ENCODE measurements at places on chromosomes 7 and 10.

DNA sequence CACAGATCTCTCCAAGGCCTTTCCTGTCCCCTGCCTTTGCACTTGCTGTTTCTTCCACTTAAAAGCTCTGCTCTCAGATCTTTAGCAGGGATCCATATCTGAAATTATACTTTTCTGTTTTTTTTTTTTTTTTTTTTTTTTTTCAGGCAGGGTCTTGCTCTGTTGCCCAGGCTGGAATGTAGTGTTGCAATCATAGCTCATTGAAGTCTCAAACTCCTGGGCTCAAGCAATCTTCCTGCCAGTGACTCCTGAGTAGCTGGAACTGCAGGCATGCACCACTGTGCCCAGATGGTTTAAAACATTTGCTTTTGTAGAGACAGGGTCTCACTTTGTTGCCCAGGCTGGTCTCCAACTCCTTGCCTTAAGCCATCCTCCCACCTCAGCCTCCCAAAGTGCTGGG, 5.0 kb upstream of the TSPAN15 start:
- DNase-seq: no peak

GRCh38 chr7:79452032-79452494, 1.4 kb downstream of the MAGI2 start:
- no peak for DNase-seq

- no peak for DNase-seq
Observed at GRCh38 chr7:47326220-47326619, 255.7 kb downstream of the TNS3 start.

DNA sequence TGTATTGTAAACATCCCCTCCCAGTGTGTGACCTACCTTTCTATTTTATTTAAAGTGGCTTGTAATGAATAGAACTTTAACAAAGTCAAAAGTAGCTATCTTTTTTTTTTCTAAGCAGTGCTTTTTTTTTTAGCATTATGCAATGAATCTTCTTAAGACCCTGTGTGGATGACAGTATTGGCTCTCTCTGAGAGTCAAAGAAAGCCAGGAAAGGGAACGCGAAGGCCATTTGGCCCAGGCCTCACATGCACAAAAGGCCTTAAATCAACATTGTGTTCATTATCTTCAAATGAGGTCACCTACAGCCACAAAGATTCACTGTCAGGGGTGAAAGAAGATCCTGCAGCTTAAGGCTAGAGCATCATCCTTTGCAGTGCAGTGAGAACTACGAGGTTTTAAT, 721.5 kb downstream of the GRID1 start:
- no peak for DNase-seq

GRCh38 chr10:4754143-4754542, 71.9 kb upstream of the AKR1E2 start:
- no peak for DNase-seq

GRCh38 chr10:77925795-77926565, 575 bp downstream of the DLG5 start:
- no peak for DNase-seq

DNA sequence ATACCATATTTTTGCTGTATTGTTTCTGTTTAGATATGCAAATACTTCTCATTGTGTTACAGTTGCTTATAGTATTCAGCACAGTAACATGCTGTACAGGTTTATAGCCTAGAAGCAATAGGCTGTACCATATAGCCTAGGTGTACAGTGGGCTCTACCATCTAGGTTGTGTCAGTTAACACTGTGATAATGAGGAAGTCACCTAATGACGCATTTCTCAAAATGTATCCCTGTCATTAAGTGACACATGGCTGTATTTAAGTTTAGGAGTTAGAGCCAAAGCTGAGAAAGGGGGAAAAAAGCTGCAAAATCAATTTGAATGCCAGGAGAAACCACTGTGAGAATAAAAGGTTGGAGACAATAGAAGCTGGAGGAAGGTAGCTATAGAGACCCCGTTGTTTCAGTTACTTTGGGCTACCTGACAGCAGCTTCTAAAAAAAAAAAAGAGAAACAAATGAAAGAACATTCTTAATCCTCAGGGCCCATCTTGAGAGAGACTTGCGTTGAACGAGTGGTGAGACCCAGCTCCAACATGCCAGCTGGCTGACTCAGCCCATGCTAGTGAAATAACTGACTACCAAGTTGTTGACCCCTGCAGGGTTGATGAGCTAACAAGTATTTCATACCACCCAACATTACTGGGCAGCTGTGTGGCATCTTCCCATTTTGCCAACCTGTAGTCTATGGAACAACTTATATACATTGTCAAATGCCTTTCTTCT, 8.7 kb downstream of the STARD3NL start:
- DNase-seq: no peak

DNA sequence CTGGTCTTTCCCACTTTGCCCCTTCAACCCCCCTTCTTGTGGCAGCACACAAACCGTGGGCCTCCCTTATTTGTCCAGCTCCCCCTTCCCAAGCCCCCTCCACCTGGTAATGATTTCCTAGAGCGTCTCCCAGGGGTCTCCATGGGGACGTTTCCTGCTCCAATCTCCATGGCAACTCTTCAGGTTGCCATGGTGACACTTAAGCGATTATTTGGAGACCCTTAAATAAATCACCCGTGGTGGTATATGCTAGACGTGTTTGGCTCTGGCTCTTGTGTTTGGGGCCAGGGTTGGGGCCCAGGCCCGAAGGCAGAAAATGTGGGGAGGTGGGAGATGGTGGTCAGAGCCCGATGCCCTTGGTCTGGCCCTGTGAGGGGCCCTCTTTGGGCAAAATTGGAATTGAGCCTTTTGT, 41.1 kb upstream of the DLG5 start:
- no peak for DNase-seq

Measured in stimulated activated CD4-positive, alpha-beta T cell treated with anti-CD3 and anti-CD28 coated beads, Interleukin-1b, Interleukin-23, amount 100 ng/mL, for 1 hour (primary cell).